CD4-positive, alpha-beta T cell treated with Interleukin-6 for 4 hours (primary cell): ENCODE measurements at places on chromosomes 16 and 17.
A peak's percentile ranks its signal among the peaks of the same experiment; 100 is the strongest.

DNA sequence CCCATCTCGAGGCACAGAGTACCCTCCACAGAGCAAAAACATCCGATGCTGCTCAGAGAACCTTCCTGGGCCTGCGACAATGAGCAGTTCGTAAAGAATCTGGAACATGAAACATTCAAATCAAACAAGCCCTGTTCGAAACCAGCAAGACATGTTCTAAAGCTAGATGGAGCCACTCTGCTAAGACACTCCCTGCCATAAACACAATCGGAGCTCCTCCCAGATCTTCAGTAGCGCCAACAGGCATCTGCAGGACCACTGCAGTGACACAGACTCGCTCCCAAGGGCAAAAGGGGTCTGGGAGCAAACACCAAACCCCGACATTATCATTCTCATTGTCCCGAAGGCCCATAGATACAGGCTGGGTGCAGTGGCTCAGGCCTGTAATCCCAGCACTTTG is 108.7 kb downstream of the ZFHX3 start:
- DNase-seq = no peak

DNA sequence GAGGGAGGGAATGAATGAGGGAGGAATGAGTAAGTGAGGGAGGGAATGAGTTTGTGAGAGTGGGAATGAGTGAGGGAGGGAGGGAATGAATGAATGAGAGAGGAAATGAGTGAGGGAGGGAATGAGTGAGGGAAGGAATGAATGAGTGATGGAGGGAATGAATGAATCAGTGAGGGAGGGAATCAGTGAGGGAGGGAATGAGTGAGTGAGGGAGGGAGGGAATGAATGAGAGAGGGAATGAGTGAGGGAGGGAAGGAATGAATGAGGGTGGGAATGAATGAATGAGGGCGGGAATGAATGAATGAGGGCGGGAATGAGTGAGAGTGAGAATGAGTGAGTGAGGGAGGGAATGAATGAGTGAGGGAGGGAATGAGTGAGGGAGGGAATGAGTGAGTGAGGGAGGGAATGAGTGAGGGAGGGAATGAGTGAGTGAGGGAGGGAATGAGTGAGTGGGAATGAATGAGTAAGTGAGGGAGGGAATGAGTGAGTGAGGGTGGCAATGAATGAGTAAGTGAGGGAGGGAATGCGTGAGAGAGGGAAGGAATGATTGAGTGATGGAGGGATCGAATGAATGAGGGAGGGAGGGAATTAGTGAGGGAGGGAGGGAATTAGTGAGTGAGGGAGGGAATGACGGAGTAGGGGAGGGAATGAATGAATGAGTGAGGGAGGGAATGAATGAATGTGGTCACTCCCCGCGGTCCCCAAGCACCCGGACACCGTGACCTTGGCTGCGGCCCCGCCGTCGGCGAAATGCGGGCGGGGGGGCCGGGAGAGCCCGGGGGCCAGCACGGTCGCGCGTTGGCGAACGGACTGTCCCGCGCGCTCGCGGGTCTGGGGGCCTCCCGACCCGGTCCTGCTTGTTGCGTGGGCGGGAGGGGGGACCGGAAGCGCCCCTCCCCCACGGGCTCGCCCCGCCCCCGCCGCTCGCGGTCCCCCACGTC is 1.1 kb upstream of the UBE2I start:
- no peak for DNase-seq

- no peak for DNase-seq
These were observed 40.2 kb downstream of the ARL4D start for GRCh38 chr17:43439041-43439440.

GRCh38 chr16:60674241-60674640 is 1362.0 kb downstream of the CDH8 start:
- DNase-seq = no peak

DNA sequence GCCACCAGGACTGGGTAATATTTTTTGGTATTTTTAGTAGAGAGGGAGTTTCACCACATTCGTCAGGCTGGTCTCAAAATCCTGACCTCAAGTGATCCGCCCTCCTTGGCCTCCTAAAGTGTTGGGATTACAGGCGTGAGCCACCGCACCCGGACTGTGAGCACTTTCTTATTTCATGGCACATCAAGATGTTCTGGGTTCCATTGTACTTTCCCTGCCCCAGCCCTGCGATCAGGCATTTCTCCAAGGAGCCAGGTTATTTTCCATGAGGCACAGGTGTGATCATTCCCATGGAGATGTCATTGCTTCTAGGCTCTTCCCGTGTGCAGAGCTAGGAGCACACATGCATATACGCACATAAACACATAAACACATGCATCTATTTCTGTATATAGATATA is 2.6 kb upstream of the ANKRD40CL start:
- no peak for DNase-seq

DNA sequence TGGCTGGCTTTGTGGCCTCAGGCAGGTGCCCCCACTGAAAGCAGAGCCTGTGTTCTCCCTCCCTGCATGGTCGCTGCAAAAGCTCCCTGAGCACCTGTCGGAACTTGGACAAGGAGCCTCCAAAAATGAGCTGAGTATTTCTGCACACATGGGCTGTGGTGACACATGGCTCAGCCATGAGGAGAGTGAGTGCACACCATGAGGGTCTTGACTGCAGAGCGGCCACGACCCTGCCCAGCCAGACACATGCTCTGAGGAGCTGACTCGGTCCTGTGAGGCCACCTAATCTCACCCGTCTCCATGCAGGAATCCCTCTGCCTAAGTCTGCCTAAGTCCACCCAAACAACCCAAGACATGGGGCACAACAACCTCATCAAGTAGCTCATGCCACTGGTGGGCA is 128.9 kb downstream of the DYNLRB2 start:
- DNase-seq = no peak

DNA sequence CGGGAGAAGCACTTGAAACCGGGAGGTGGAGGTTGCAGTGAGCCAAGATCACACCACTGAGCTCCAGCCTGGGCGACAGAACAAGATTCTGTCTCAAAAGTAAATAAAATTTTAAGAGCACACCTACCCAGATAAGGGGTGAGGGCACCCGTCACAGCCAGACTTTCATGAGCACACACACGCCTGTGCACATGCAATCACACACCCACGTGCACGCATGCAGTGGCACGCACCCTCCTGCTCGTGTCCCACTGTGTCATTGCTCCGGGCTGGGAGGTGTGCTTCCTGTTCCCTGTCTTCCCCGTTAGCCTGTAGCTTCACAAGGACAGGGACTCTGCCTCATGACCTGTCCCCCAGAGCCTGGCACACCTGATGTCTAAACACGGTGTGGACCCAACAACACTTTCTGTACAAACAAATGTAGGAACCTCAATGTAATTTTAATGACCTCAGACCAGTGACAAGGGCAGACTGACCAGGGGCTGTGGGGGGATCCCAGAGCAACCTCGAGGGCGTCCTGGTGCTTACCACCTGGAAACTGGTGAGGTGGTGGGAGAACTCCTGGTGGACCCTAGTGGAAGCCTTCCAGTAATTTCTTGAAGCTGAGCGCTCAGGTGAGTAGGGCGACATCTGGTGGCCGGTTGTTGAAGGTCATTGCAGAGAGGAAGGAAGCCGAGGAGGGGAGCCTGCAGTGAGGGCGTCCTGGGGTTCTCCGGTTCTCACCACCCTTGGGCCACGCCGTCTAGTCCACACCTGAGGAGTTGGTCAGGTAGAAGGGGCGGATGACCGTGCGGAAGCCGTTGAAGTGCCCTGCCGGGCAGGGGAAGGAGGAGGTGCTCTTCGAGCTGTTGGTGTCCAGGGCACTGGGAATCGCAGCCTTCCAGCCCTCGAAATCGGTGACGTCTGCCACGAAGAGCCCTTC is 8.6 kb downstream of the LGALS3BP start:
- peak; percentile 84 for DNase-seq

DNA sequence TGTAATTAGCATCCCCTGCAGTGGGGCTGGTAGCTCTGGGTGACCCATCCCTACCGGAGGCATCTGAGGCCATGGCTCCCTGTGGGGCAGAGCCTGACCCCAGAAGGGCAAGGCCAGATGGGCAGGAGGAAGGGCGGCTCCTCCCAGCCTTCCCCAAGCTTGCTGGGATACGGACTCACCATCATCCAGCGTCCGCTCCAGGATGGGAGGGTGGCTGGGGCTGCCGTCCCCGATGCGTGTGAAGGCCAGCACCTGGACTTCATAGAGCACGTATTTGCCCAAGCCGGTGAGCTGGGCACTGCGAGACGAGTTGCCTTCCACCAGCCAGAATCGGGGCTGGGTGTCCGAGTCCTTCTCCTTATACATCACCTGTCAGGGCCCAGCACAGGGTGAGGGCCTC is 81.6 kb upstream of the CDC42EP4 start:
- DNase-seq = no peak

- peak; percentile 79 for DNase-seq
These were observed 15.9 kb downstream of the GRB7 start for GRCh38 chr17:39753514-39754160.

DNA sequence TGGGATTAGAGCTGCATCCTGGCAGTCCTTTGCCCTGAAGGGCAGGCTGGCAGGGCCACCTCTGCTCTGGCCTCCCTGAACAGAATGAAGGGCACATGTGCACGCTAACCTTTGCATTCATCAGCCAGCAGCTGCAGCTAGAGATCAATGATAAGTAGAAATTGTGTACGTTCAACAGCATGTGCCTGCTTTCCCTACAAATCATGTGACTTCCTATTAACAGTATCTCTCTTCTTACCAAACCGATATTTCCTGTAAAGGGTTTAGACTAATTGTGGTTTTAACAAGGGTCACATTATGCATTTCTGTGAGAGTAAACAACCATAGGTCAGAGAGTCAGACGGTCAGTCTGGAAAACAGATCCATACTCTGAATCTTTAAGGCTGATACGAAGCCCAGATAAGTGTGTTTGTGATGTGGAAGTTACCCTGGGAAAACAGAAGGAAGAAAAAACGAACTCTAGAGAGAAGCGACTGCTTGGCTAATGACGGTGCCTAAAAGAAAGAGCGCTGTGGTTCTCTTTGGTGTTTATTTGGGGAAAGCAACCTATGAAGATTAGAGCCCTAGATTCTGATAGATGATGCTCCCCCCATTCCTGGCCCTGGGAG is 219.4 kb downstream of the MAF start:
- DNase-seq = peak; percentile 34

GRCh38 chr16:27474921-27475320 is 72.9 kb downstream of the IL21R start:
- no peak for DNase-seq

- DNase-seq = no peak
These were observed 2.7 kb upstream of the NFE2L1 start for GRCh38 chr17:48045316-48046001.

- peak; percentile 1 for DNase-seq
These were observed 137.0 kb upstream of the TP53TG3D start for GRCh38 chr16:32116080-32116479.

DNA sequence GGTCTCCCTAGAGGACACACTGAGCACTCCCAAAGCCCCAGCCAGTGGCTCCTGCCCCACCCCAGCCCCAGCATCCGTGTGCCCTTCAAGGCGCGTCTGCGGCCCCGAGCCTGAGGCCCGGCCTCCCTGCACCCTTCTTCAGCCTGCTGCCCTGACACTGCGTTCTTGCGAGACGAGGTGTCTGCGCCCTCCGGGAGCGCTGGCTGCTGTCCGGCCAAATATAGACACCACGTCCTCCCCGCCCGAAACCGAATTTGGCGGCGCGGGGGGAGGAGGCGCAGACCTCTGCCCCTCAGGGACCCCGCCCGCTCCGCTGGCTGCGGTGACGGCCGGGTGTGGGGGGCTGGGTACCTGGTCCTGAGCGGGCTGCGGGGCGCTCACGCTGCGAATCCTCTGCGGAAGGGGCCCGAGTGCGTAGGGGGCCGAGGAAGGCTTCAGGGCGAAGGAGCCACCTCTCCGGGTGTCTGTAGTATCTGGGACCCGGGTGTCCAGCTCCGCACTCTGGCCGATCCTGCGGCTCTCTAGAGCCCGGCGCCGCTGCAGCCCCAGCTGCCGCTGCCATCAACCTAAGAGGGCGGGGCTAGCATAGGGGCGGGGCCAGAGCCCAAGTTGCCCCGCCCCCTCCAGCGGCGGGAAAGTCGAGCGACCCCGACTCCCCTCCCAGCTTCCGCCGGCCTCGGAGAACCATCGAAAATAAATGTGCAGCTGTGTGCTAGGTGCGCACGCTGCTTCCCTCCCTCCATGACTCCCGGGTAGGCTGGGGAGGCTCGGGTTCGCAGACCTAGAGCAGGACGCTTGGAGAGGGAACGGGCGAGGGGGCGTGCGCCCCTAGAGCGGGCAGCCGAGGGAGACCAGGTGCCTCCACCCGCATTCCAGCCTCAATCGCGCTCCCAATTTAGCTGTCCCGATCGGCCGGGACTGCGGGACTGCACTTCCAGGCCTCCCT is at the start of gene CORO6:
TSS of gene CORO6 (minus strand) at position 576 of the 946 bp plus-strand sequence. CDS start 1,491 bp downstream, outside the sequence.
- DNase-seq = peak; percentile 72

DNA sequence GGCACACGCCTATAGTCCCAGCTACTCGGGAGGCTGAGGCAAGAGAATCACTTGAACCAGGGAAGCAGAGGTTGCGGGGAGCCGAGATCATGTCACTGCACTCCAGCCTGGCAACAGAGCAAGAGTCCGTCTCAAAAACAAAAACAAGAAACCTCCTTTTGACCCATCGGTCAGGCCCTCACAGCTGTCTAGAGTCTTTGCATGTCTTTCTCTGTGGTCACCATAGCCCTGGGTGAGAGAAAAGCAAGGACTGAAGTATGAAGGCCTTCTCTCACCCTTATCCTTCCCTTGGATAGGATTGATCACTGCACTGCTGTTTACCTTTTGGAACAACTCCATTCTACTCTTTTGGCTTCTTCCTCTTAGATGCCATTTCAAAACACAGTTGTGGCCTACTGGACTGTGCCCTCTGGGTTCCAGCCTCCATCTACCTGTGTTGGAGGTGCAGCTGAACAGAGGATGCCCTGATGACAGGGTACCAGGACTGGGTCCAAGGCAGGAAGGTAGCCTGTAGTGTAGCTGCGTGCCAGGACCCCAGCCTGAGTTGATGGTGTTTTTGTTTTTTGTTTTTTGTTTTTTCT is 37.1 kb downstream of the LDHD start:
- DNase-seq = no peak

DNA sequence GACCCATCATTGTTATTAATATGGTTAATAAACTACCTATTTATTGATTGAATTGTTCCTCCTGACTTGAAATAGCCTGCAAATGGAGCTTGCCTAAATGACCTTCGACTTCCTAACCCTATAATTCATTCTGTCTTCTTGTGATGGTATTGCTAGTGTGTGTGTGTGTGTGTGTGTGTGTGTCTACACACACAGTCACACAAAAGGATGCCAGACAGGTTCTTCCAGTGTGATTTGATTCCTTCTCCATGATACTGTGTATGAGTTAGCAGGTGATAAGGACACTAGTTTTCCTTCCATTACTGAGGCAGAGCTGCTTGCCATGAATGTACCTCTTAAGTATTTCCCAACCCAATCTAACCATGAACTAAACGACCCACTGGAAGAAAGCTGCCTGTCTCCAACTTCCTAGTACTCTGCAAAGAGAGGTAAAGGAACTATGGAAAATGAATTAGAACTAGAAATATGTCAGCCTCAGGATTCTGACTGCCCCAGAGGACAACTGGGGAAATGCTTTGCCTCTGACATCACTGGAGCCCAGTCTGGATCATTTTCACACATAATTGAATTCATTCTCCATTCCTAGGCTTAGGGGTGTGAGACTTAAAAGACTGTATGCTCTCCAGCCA is 3.5 kb upstream of the CDC6 start:
- DNase-seq = no peak

GRCh38 chr17:50095626-50096037 is 481 bp downstream of the PDK2 start:
- DNase-seq = no peak
